ENCODE measurements at places on chromosomes 3 and 15.

DNA sequence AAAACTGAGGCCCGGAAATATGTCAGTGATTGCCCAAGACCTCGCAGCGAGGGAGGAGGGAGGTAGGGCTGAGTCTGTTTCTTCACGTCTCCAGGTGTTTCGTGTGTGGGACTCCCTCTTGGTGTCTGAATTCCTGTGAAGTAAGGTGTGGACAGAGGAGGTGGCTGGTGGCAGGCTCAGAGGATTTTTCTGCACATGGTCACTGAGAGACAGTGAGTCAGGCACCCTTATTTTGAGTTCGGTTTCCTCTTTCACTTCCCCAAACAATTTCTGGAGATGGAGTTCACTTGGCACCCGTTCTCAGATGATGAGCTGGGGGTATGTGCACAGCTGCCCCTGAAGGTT, 46.3 kb upstream of the VPS8 start:
- DNase-seq = no peak

GRCh38 chr3:172625404-172625803, 85.5 kb downstream of the NCEH1 start:
- no peak for DNase-seq

DNA sequence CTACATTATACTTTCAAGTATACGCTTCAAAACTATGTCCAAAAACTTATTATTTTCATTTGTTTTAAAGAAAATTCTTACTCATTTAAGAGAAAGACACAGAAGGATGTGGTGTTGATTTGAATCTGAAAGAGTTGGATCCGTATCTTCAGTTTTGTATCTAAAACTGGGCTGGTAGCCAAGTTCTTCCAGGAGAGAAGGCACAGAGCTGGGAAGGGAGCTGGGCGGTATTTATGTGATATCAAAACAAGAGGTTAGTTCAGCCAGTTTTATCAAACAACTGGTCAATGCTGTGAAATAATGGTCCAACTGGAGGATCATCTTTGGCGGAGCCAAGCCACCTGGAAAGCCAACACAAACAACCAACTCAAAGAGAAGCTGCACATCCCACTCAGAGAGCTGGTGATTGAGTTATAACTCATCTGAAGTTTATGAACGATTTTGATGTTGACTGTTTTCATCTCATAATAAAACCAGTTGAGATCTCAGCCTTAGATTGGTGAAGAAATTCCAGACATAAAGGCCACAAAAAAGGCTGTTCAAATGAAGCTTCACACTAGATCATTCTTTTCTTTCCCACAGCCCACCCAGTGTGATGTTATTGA, 489.6 kb upstream of the RASGRP1 start:
- DNase-seq = no peak

DNA sequence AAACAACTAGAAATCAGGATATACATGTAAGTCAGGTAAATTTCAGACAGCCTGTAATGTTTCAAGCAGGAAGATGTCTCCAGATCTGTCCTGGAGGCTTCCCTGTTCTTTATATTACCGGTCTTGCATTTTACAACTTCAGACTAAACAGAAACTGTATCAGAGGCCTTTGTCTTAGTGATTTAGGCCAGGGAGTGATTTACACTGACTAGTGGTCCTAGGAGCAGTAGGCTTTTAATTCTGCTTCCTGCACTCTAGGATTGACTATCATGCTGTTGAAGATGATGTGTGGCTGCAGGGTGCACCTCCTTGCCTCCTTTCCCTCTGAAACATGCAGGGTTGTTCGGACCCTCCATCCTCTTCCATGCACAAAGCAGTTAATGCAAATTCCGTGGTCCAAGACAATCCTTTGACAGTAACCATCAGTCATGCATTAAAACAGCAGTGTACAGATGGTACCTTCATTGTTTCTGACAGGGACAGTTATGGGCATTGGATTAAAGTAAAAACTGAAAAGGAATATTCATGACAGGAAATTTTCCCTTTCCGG, 27.6 kb downstream of the CHRNA7 start:
- no peak for DNase-seq

DNA sequence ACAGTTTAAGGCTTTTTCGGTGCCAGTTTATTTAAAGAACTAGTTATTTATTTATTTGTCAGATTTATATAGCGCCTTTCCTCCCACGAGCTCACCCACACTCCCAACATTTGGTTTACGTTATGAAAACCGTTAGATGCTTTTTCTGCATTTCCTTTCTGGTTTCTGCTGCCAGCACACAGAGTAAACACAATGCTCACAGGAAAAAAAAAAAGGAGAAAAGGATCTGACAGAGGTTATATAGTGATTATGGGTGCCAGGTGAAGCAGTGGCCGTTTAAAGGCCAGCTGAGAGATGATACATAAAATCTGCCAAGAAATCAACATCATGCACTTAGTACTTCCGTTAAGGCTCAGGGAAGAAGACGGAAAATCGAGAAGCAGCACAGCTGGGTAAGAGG, 37.9 kb downstream of the ETV5 start:
- DNase-seq = no peak

GRCh38 chr3:125043599-125044151, 12.1 kb downstream of the HEG1 start:
- DNase-seq = no peak

DNA sequence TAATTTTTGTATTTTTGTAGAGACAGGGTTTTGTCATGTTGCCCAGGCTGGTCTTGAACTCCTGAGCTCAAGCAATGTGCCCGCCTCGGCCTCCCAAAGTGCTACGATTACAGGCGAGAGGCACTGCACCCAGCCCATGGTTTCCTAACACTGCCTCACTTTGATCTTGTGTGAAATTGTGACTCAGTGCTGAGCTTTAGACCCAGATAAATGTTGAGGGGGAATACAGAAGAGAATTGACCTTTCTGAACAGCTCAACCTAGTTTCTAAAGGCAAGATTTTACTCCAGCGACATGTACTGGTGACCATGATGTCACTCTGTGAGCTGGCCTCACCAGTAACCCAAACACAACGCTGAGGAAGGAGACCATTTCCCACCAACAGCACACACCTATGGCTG, 73.5 kb downstream of the ATP1B3 start:
- no peak for DNase-seq

- DNase-seq = no peak
Observed at GRCh38 chr3:186953011-186953487, 22.7 kb downstream of the ST6GAL1 start.

- DNase-seq = no peak
Observed at GRCh38 chr15:74799856-74800558, 12.6 kb upstream of the LMAN1L start.

GRCh38 chr3:9064251-9064650, 101.0 kb upstream of the RAD18 start:
- no peak for DNase-seq

GRCh38 chr3:18237251-18238005, 187.7 kb downstream of the SATB1 start:
- DNase-seq = no peak

DNA sequence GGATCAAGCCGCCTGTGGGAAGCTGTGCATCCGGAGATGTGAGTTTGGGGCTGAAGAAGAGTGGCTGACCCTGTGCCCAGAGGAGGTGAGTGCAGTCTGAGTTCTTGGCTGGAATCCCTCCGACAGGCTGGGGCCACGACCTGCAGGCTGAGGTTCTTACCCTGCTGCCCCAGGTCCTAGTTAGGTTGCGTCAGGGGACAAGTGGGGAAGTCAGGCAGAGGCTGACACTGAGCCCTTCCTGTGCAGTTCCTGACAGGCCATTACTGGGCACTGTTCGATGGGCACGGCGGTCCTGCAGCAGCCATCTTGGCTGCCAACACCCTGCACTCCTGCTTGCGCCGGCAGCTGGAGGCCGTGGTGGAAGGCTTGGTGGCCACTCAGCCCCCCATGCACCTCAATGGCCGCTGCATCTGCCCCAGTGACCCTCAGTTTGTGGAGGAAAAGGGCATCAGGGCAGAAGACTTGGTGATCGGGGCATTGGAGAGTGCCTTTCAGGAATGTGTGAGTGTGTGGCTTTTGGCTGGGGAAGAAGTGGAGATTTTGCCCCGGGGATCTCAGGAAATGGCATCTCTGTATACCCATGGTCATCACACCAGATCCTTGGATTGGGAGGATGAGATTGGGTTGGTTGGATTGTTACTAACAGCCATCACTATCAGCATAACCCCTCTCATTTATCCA, 1.3 kb downstream of the PPM1M start:
- no peak for DNase-seq

DNA sequence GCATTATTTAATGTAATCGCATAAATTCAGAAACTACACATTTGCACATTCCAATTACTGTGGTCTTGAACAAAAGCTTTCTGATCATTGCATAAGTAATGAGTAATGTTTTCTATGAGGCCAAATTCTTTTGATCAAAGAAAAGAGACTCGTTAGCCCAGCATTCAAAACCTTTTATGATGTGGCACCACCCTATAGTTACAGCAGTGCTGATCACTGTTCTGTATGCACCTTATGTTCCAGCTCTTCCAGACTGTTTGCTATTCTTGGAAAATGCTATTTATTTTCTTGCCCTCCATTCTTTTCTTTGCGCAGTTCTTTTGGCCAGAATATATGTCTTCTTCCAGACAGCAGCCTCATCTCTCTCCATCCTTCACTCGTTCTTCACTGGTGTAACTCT, 42.3 kb downstream of the MAP3K13 start:
- no peak for DNase-seq

DNA sequence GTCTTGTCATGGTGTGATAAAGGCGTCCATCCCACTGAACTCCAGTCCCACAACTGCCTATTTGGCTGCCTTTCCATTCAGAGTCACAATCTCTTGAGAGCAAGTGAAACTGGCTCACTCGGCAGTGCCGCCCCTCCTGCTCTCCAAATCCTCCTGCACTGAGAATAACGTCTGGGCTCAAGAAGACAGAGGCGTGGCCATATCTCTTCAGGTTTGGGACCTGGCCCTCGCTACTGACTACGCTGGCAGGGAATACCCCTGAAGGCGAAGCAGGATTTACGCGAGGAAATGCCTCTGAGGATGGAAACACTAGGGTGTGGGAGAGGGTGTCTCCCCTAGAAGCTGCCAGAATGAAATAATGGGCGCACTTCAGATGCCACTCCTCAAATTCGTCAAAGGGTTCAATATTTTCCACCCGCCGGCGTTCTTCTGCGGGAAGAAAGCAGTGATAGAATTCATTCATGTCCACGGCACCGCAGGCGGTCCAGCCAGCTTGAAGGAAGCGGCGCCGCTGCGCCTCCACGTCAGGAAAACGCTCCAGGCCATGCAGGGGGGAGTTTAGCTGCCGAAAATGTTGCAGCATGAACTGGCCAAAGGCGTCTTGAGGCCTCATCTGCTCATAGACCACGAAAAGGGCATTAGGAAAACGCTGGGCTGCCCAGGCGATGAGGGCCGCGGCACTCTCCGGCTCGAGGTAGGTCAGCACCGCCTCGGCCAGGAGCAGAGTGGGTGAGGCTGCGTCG, 985 bp downstream of the LCMT2 start:
- no peak for DNase-seq

DNA sequence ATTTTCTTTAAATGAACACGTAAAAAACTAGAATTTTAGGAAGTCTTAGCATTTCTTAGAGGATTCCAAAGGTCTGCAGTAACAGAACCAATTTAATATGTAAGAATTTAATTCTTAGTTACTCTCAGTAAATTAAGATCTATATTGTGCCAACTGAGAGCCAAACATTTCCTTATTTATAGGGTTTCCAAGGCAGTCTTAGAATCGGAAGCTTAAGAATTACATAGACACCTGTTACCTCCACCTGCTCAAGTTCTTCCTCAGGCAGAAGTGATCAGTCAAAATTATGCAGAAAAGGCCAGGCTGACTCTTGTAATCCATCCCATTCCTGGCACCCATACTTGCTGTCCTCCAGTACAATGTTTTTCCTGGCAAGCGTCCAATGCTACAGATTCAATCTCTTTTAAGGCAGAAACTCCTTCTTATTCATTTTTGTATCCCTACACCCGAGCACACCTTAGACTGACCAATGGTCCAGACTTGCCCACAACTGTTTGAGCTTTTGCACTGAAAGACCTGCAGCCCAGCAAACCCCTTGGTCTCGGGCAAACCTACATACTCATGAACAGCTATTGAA, 64.3 kb downstream of the NCEH1 start:
- DNase-seq = no peak

GRCh38 chr15:37375519-37375918, 275.2 kb upstream of the MEIS2 start:
- no peak for DNase-seq

DNA sequence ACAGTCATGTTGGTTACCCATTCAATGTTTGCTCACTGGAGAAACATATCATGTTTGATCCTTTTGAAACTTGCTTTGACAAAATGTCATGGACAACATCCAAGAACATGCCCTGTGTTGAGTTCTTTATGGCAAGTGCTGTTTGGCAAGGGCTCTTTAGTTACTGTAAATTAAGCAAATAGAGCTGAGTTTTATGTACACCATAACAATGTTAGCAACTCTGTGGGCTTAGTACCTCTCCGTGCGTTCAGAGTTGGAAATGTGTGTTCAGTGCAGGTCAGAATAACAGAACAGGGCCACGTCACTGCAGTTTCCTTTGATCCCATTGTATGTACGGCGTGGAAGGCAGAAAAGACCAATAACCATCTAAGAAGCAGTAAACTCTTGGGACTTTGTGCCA, 132.5 kb downstream of the MYRIP start:
- DNase-seq = no peak

DNA sequence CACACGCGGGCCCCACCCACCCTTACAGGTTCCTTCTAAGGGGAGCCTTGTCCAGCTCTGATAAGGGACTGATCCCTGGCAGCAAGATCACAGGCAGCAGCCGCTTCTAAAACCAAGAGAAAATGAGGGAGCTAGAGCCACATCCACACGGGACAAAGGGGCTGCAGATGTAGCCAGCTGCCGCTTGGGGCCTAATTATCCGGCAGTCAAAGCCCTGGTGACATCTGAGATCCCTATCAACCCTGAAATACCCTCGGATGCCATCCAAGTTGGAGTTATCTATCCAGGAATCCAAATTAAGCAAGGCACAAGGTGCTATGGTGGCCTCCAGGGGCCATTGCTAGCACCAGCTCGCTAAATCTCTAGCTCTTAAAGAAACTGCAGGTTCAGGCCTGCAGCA, 248.3 kb downstream of the VPS13C start:
- no peak for DNase-seq

- DNase-seq = no peak
Observed at GRCh38 chr3:57557085-57557537, 1.0 kb downstream of the PDE12 start.

DNA sequence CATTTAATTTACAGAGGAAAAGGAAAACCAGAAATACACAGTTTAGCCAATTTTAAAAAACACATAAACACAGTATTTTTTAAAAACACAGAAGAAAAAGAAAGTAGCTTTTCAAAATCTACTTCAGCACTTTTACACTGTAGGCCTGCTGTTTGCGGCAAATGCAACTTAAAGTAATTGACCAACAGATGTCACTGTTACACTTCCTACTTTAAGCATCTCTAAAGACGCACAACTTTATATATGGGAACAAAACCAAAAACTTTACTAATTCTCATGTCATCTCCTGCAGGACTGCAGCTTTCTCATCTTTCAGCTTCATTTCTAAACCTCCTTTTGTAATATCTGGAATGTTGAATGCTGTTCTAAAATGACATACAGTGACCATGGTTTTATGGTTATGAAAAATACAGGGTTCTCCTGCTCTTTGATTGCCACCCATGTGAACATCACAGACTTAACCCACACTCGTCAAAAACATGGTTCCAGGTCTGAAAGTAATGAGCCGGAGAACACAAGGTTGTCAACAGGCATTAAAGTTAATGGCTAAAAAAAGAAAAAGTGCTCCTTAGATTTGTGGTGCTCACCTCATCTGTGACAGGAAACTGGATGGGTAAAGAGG, 107.9 kb downstream of the FMN1 start:
- no peak for DNase-seq

Data from AG04450 (cell line).